Hematopoietic multipotent progenitor cell treated with erythropoietin and hydrocortisone succinate and interleukin-3 and kit ligand, for 6 days (in vitro differentiated cells): ENCODE measurements at places on chromosomes 5 and 9.
A peak's percentile ranks its signal among the peaks of the same experiment; 100 is the strongest.

- DNase-seq, result peak; percentile 68
Measured at GRCh38 chr9:133199648-133200321, 9.3 kb downstream of the OBP2B start.

DNA sequence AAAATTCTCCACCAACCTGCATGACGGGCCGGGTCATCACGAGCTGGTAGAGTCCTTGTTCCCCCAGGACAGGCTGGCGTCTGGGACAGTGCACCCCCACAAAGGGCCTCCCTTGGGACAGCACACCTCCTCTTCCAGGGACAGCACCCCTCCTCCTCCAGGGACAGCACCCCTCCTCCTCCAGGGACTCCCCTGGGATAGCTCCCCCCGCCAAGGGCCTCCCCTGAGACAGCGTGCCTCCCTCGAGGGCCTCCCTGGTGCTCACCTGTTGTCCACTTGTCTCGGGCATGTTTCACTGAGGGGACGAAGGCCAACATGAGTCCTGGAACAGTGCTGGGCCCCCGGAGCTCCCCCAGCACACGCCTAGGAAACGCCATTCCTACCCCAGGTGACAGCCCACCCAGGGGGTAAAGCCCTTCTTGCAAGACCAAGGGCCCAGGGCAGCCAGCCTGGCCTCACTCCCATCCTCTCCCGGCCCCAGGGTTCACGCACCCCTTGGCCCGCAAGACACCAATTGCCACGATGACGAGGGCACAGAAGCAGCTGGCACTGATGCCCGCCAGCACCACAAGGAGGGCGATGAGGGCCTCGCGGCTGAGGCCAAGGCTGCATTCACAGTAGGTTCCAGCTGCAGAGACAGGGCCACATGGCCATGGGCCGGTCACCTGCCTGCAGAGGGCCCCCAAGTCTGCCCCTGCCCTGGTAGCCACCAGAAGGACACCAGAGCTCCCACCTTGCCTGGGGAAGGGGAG, 531 bp downstream of the TMEM210 start:
- DNase-seq, result no peak

DNA sequence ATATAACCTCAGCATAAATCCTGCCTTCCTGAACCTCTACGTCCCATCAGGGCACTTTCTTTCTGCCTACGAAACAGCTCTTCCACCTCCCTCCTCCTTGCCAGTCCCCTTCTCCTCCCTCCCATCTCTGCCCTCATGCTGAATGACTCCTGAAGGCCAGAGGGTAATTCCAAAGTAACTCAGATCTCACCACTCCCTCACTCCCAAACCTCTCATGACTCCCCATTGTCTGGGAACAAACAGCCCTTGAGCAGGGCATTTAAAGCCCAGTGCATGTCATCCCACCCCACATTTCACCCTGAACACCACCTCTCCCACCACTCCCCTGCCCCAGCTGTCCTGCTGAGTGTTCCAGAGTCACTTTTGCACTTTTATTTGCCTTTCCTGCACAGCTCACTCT, 8.9 kb upstream of the FBP1 start:
- no peak for DNase-seq

DNA sequence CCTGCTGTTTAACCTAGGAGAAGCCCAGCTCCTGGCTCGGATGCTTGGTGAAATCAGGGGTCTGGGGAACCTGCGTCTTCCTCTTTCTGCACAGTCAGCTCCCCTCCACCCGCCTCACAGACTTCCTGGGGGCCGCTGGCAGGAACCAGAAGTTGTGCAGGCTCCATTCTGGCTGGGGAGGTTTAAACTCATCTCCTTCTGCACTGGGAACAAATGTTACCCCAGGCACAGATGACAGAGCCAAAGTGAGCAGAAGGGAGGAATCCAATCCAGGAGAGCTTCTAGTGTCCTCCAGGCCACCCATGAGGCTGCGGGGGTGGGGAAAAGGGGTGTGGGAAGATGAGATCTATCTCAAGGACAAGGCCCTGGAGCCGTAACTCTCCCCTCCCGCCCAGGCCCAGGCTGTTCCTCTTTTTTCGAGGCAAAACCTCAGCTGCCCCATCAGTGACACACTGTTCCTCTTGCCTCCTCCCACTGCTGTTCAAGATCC, 31.2 kb downstream of the KCNMB1 start:
- DNase-seq, result peak; percentile 77

DNA sequence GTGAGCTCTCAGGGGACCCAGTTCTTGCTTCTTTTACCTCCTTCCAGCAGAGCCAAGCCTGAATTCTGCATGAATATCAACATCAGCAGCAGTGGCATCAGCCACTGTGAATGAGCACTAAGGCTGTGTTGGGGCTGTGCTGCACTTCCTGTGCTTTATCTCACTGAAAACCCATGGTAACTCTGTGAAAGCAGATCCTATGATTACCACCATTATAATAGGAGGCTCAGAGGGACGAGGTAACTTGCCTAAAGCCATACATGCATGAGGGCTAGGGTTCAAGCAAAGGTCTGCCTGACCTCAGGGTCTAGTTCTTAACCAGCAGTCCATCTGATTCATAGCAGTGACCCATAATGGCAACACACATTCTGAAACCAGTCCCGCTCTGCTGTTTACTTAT, 60.5 kb upstream of the RAPGEF1 start:
- no peak for DNase-seq

GRCh38 chr9:99385814-99386279, 163.8 kb downstream of the SEC61B start:
- DNase-seq, result no peak

- peak; percentile 18 for DNase-seq
Measured at GRCh38 chr5:81397176-81397575, 3.2 kb upstream of the ACOT12 start.

- no peak for DNase-seq
Measured at GRCh38 chr5:38330207-38330606, 71.8 kb downstream of the EGFLAM start.

DNA sequence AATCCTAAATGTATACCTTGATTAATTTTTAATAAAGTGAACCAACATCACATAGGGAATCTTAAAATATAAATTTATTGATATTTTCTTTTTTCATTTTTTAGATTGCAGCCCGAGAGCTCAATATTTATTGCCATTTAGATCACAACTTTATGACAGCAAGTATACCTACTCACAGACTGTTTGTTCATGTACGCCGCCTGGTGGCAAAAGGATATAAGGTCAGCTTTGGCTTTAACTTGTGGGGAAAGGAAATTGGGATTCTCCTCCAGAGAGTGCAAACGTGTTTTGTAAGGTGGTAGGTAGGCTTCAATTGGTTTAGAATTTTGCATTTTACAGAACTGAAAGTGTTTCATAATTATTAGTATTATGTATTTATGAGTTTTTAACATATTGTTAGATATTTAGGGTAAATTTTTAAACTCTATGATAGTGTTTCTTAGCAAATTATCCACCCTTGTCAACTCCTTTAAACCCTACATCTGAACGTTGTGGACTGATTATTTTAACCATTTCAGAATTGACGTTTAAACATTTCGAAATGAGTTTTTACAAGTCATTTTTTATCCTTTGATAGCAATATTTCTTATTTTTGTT, 17.5 kb upstream of the DHFR start:
- DNase-seq, result peak; percentile 85

- DNase-seq, result no peak
Measured at GRCh38 chr9:15501179-15501578, 9.6 kb downstream of the PSIP1 start.

GRCh38 chr5:75044406-75044805, 8.0 kb downstream of the GCNT4 start:
- DNase-seq, result no peak

GRCh38 chr9:126418608-126419007, 92.0 kb downstream of the MVB12B start:
- no peak for DNase-seq

DNA sequence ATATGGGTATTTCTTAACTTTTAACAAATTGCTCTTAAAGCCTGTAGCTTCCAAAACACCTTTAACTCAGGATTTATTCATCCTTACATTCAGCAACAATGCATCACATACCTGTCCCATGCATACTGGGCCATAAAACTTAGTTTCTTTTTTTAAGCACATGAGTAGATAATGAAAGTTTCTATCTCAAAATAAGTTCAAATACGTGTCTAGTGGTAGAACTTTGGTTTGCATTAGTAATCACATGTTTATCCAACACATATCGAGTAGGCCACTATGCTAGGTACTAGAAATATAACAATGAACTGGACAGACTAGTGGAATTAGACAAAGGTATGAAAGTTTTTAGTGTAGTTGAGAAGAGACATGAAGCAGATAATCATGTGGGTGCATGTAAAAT, 99.6 kb downstream of the DOCK2 start:
- no peak for DNase-seq

DNA sequence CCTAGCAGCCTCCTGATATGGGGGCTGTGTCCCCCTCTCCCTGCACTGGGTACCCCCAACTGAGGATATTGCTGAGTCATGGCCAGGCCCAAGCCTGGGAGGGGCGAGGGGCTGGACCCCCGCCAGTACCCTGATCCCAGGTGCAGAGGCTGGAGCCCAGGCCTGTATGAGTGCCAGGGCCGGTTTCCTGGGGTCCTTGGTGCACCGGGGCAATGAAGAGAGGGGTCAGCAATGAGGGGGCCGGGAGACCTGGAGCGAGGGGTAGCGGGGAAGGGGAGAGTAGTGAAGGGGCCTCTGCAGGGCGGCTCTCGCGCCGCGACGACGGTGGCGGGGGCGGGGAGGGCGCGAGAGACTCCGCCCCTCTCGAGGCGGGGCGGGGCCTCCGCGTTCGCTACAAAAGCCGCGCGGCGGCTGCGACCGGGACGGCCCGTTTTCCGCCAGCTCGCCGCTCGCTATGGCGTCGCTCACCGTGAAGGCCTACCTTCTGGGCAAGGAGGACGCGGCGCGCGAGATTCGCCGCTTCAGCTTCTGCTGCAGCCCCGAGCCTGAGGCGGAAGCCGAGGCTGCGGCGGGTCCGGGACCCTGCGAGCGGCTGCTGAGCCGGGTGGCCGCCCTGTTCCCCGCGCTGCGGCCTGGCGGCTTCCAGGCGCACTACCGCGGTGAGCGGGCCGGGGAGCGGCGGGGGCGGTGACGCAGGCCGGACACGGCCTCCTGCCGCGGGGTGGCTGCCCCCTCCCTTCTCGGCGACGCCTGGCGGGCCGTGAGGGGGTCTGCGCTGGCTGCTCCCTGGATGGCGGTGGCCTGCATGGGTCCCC, at the start of gene SQSTM1:
SQSTM1 (plus strand) TSS at position 423 of the 815 bp plus-strand sequence; CDS start at position 455, 32 bp downstream.
- peak; percentile 86 for DNase-seq

GRCh38 chr9:93897075-93897970, 57.8 kb downstream of the BARX1 start:
- no peak for DNase-seq

GRCh38 chr5:18662231-18662630, 1028.0 kb downstream of the TAF11L14 start:
- no peak for DNase-seq

DNA sequence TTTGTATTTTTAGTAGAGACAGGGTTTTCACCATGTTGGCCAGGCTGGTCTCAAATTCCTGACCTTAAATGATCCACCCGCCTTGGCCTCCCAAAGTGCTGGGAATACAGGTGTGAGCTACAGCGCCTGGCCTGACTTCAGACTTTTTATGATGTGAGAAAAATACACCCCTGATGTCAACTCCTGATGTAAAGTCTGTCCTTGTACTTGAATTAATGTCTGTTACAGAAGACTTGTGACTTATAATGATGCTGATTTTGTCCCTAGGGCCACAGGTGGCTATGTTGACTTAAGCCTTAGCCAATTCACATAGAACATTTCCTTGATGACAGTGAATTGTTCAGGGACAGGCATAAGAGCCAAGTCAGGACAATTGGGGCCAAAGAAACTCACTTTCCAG, 42.5 kb upstream of the MELK start:
- DNase-seq, result no peak

- no peak for DNase-seq
Measured at GRCh38 chr5:80777347-80778287, 122.8 kb upstream of the DHFR start.

DNA sequence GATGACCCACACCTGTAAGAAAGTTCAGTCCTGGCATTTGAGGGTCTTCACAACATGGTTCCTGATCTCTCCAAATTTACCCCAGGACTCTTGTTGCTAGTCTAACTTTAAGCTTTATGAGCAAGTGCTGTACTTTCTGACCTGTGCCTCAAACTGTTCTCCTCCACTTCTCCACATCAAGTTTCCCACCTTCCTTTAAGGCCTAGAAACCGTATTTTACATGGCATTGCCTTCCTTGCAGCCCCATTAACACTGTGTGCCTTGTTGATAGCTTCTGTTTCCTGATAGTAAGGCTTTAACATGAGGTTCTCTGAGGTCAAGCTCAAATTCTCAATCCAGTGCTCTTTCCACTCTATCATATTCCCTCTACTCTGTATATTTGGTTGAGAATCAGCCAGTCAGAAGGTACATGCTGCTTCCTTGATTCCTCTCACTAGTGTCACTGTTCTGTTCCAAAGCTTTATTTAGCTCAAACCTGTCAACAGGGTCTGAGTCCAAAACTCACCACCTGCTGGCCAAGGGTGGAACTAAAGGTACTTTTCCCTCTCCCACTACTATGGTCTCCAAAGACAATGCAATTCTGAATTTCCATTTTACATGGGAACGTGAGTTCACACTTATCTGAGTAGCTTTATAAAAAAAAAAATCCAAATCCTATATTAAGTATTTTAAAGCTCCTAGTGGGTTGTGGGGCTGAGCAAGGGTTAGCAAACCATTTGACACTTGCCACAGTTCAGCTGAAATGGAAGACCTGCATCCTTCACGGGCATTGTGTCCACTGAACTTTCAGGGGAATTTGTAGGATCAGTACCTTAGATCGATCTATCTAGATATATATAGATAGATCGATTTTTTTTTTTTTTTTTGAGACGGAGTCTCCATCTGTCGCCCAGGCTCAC, 21.1 kb downstream of the VCP start:
- DNase-seq, result peak; percentile 79

- DNase-seq, result no peak
Measured at GRCh38 chr5:850511-851006, at the start of gene ZDHHC11. Gene ZDHHC11, minus strand, starts transcription at chr5:850986. Its CDS starts 384 bp downstream, at chr5:850602.

DNA sequence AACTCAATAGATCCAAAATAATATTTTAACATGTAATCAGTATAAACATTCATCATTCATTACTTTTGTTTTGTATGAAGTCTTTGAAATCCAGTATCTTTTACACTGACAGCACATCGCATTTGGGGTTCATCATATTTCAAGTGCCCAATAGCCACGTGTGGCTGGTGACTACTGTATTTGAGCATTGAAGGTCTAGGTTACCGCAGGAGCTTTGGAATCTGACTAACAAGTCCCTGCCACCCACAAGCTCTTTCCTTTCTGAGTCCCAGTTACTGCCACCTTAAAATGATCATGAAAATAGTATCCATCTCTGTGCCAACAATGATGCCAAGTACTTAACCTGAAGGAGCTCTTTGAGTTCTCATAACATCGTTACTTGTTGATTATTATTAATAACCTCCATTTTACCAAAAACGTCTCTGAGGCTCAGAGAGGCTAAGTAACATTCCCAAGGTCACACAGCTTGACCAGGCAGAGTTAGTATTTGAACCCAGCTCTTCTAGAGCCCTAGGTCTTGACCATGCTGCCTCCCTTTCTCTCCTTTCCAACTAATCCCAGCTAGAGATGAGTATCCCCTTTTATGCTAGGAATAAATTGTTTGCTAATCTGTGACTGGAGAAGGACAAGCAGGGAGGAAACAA, 24.2 kb downstream of the ARHGEF37 start:
- no peak for DNase-seq

- no peak for DNase-seq
Measured at GRCh38 chr9:114496011-114496410, 9.3 kb downstream of the WHRN start.

- no peak for DNase-seq
Measured at GRCh38 chr5:165282491-165282890, 1777.1 kb downstream of the MAT2B start.

- no peak for DNase-seq
Measured at GRCh38 chr9:122562134-122562760, 9.3 kb downstream of the OR1N2 start.

- DNase-seq, result no peak
Measured at GRCh38 chr5:61318376-61318775, 13.7 kb upstream of the ZSWIM6 start.
